Activated naive CD4-positive, alpha-beta T cell treated with anti-CD3 and anti-CD28 coated beads for 36 hours (primary cell): ENCODE measurements at places on chromosomes 13 and 19. TPM values are rescaled to one million over a fixed set of nuclear protein-coding genes. Genes with fewer than 3 reads are reported as not detected.

DNA sequence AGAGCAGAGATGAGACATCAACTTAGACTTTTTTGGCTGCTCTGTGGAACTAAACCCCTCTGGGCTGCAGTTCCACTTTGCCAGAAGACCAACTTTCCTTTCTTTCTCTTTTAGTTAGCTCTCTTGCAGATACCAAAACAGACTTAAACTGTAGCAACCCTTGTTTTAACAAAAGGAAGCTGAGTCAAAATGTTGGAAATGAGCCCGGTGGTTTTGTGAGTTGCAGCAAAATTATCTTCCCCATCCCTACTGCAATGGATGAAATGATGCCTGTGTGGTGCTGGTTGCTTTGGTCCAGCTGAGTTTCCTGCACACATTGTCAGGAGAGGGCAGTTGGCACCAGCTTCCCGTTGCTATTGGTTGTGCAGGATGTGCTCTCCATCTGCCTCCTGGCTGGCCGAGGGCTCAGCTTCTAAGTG is 115.3 kb downstream of the LRCH1 start:
- DNase-seq, result peak; percentile 58
- peak overlapping the region; percentile 85 for H3K27ac ChIP-seq
- peaks cover 37% of the 10 kb centered on the region for H3K4me1 ChIP-seq
- H3K27me3 ChIP-seq, result no peaks in the 10 kb centered on the region

DNA sequence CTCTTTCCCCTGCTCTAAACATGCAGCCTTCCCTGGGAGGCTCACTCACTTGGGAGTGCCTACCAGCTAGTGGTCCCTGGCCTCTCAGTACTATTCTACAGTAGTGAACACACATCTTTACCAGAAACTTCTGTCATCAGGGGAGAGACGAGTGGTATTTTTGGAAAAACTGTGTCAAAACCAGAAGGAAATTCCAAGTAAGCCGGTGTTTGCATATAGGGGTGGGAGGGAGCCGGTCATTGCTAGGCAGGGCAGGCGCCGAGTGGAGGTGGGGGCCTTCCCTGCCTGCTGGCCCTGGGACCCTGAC is 7.0 kb downstream of the RPS9 start:
- no peak for DNase-seq
- no peaks in the 10 kb centered on the region for H3K27me3 ChIP-seq
- peaks cover 87% of the 10 kb centered on the region for H3K4me1 ChIP-seq
- peak overlapping the region; percentile 49 for H3K4me3 ChIP-seq
- peak overlapping the region; percentile 85 for H3K27ac ChIP-seq

C1QTNF9 gene
- not detected for total RNA-seq

- no peak overlapping the region for H3K27ac ChIP-seq
- no peaks in the 10 kb centered on the region for H3K27me3 ChIP-seq
- no peak overlapping the region for H3K4me3 ChIP-seq
- H3K36me3 ChIP-seq, result peaks cover 15% of the 10 kb centered on the region
Measured at GRCh38 chr19:48203222-48203793, 32.8 kb downstream of the ZSWIM9 start.

GRCh38 chr13:110973007-110973700 is 58.3 kb upstream of the ANKRD10 start:
- no peak overlapping the region for H3K4me3 ChIP-seq
- peaks cover 4% of the 10 kb centered on the region for H3K4me1 ChIP-seq
- no peak for DNase-seq
- no peaks in the 10 kb centered on the region for H3K36me3 ChIP-seq
- H3K27me3 ChIP-seq, result peaks cover 24% of the 10 kb centered on the region
- no peak overlapping the region for H3K27ac ChIP-seq
